Activated CD8-positive, alpha-beta memory T cell treated with anti-CD3 and anti-CD28 coated beads, Interleukin-2, amount 10 ng/mL, durations not matched to agents 7 days and 5 days (primary cell): ENCODE measurements at places on chromosomes 4 and X. TPM values are rescaled to one million over a fixed set of nuclear protein-coding genes. Genes with fewer than 3 reads are reported as not detected.

GRCh38 chr4:180134091-180134866, 2108.9 kb upstream of the TENM3 start:
- no peak overlapping the region for H3K27ac ChIP-seq
- H3K27me3 ChIP-seq: no peaks in the 10 kb centered on the region
- no peaks in the 10 kb centered on the region for H3K4me1 ChIP-seq
- no peak overlapping the region for H3K4me3 ChIP-seq
- no peaks in the 10 kb centered on the region for H3K36me3 ChIP-seq

DNA sequence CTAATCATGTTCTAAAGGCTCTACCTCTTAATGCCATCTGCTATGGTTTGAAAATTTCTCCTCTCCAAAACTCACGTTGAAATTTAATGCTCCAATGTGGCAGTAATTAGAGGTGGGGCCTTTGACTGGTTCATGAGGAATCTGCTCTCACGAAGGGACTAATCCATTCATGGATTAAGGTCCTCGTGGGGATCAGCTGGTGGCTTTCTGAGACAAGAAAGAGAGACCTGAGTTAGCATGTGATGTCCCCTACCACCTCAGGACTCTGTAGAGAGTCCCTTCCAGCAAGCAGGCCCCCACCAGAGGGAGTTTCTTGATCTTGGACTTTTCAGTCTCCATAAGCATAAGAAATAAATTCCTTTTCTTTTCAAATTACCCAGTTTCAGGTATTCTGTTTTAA, 65.3 kb downstream of the WDFY3 start:
- no peak overlapping the region for H3K27ac ChIP-seq
- DNase-seq: no peak
- no peaks in the 10 kb centered on the region for H3K27me3 ChIP-seq
- H3K36me3 ChIP-seq: no peaks in the 10 kb centered on the region
- no peak overlapping the region for H3K4me3 ChIP-seq
- no peaks in the 10 kb centered on the region for H3K4me1 ChIP-seq

DNA sequence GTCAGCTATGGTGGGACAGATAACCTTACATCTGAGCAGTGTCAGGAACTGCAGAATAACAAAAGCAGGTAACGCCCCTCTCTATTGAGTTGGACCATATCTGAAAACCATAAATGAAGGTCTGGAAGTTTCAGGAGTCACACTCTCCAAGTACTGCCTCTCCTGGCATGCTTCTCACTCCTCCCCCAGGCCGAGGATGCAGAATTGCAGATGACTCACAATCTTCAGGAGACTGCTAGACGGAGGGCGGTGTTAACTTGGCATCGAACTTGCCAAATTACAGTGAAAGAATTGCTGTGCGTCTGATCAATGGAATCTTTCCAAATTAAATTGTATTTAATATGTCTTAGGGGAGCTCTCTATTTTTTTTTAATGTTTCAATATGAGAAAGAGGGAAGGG, 67.1 kb upstream of the TRIM2 start:
- H3K27ac ChIP-seq: no peak overlapping the region
- no peaks in the 10 kb centered on the region for H3K36me3 ChIP-seq
- H3K27me3 ChIP-seq: peaks cover 50% of the 10 kb centered on the region

GRCh38 chr4:38062776-38063097, 102.5 kb downstream of the PTTG2 start:
- H3K36me3 ChIP-seq: peaks cover 11% of the 10 kb centered on the region
- no peak overlapping the region for H3K27ac ChIP-seq
- H3K4me3 ChIP-seq: no peak overlapping the region
- no peak for DNase-seq

GRCh38 chr4:144740316-144740715, 94.4 kb downstream of the HHIP start:
- H3K27ac ChIP-seq: no peak overlapping the region
- H3K4me3 ChIP-seq: no peak overlapping the region
- H3K36me3 ChIP-seq: no peaks in the 10 kb centered on the region
- no peak for DNase-seq
- H3K4me1 ChIP-seq: no peaks in the 10 kb centered on the region
- H3K27me3 ChIP-seq: no peaks in the 10 kb centered on the region

DNA sequence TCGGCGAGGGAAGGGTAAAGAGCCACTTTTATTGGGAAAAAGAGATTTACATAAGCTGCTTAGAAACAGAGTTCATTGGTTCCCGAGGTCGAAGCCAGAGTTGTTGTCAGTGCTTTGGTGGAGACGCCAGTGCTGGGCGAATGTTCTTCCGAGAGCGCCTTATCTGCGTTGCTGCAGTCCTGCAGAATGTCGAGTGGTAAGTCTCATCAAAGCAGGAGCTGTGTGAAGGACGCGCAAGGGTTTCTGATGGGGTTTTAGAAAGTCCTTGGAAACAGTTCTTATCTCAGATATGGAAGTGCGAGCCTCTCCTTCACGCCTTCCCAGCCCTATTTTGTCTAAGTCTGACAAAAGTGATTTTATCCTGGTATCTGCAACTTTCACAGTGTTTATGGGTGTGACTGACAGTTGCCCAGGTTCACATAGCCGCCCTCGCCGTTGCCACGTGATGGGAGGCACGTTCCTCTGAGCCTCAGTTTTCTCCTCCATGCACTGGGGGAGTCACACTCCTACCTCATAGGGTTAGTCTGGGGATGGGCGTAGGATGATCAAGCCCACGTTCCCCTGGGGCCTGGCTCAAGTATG, 47.3 kb upstream of the NSG1 start:
- H3K36me3 ChIP-seq: no peaks in the 10 kb centered on the region
- H3K4me1 ChIP-seq: peaks cover 3% of the 10 kb centered on the region
- no peak overlapping the region for H3K27ac ChIP-seq
- H3K4me3 ChIP-seq: no peak overlapping the region
- no peaks in the 10 kb centered on the region for H3K27me3 ChIP-seq
- DNase-seq: no peak

DNA sequence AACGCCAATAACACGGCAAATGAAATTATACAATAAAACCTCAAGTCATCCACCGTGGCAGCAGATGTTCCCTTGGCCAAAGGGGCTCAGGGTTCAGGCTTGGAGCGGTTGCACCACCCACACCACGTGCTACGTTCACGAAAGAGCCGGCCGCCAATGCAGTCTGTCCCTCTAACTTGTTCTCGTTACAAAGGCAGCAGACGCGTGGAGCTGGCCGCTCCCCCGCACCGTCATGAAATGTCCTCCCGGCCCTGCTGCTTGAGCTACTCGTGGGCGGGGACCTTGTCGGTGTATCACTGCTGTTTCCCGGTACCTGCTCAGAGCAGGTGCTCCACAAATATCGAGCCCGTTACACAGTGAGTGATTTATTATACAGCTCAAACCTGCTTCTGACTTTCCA, 36.4 kb upstream of the MAN2B2 start:
- no peak overlapping the region for H3K4me3 ChIP-seq
- no peak overlapping the region for H3K27ac ChIP-seq
- peaks cover 3% of the 10 kb centered on the region for H3K27me3 ChIP-seq
- no peak for DNase-seq
- no peaks in the 10 kb centered on the region for H3K4me1 ChIP-seq

DNA sequence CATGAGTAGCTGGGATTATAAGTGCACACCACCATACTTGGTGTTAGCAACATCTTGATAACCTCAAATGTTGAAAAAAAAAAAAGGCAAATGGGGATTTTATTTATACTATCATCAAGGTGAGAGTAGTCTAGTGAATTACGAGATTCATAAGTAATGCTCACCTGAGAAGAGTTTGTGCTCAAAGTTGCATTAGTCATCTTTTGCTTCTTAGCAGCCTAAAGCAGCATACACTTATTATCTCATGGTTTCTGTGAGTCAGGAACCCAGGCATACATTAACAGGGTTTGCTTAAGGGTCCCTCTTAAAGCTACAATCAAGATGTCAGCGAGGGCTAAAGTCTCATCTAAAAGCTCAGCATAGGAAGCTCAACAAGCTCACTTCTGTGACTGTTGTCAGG, 8.2 kb upstream of the EXOSC9 start:
- no peak overlapping the region for H3K27ac ChIP-seq
- peaks cover 14% of the 10 kb centered on the region for H3K27me3 ChIP-seq
- H3K4me1 ChIP-seq: peaks cover 33% of the 10 kb centered on the region

- no peaks in the 10 kb centered on the region for H3K36me3 ChIP-seq
- H3K4me1 ChIP-seq: no peaks in the 10 kb centered on the region
- no peak overlapping the region for H3K4me3 ChIP-seq
- no peaks in the 10 kb centered on the region for H3K27me3 ChIP-seq
Measured at GRCh38 chr4:171448919-171449481, 364.2 kb upstream of the GALNTL6 start.

DNA sequence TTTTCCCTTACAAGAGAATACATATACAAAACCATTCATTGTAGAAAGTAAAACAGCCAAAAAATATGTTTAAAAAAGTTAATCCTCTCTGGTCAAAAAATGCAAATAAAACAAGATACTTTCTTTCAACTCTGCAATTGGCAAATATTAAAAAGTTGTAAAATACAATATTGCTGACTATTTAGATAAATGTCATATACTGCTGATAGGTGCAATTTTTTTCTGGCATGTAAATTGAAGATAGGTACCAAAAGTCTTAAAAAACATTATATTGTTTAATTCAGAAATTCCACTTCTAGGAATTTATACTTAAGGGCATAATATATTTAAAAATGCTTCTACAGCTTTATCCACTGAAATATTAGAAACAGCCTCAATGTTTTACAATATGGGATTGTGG, 66.4 kb upstream of the TLL1 start:
- DNase-seq: no peak
- H3K4me3 ChIP-seq: no peak overlapping the region
- no peaks in the 10 kb centered on the region for H3K27me3 ChIP-seq
- H3K36me3 ChIP-seq: no peaks in the 10 kb centered on the region
- H3K4me1 ChIP-seq: no peaks in the 10 kb centered on the region

- H3K4me1 ChIP-seq: no peaks in the 10 kb centered on the region
- H3K4me3 ChIP-seq: no peak overlapping the region
- DNase-seq: no peak
- peaks cover 15% of the 10 kb centered on the region for H3K27me3 ChIP-seq
- peaks cover 1% of the 10 kb centered on the region for H3K36me3 ChIP-seq
Measured at GRCh38 chrX:644304-645281, 14.0 kb downstream of the SHOX start.

DNA sequence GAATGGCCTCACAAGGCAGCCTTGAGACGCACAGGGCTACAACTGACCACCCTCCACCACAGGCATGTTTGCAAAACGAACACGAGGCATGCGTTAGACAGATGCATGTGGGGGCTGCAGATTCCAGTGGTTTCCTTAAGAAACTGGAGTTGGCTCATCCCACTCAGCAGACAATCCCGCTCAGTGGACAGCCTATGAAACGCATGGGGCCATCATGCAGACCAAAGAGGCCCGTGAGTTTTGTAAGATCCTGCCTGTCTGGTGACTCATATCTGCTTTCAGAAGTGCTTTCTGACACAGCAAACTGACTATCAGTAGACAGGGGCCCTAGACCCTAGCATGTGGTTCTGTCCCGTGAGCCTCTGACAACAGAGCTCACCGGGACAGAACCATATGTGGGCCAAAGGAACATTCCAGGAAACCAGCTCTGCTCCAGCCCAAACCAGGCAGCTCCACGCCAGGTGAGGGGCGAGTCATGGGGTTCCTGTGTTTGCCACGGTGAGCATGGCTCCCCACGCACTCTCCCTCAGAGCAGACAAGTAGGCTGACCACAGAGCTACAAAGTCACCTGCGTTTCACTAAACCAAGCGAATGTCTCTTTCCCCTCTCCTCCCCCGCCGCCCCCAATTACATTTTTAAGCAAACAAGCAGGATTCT, 74.4 kb downstream of the MTMR1 start:
- H3K27me3 ChIP-seq: no peaks in the 10 kb centered on the region
- H3K4me3 ChIP-seq: no peak overlapping the region
- DNase-seq: no peak
- peaks cover 5% of the 10 kb centered on the region for H3K4me1 ChIP-seq
- H3K27ac ChIP-seq: no peak overlapping the region

ARHGEF9 gene
- total RNA-seq: 54.1 TPM

GRCh38 chr4:1464581-1465171, 58.4 kb upstream of the NKX1-1 start:
- H3K4me1 ChIP-seq: no peaks in the 10 kb centered on the region
- H3K36me3 ChIP-seq: peaks cover 2% of the 10 kb centered on the region
- no peaks in the 10 kb centered on the region for H3K27me3 ChIP-seq

DNA sequence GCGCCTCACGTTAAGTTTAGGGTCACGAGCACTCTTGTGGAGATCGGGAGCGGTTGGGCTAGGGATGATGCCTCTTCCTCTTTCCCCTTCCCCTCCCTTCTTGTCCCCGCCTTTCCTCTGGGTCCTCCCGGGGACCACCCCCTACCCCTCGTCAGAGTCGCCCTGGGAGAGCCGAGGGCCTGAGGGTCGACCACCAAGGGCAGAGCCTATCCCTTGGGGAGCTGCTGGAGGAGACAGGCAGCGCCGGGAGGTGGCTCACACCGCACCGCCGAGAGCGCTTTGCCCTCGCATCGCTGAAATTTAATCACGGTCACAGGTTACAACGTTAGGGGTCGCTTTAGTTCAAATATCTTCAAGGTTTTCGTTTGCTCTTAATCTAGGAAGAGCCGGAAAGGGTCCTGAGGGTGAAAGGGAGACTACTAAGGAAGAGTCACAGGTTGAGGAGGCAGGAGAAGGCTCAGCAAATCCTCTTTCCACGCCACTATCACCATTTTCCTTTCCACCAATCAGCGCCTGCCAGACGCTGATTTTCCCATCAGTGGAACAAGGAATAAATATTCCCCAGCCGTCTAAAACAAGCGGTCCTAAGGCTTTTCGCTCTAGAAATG, 528 bp upstream of the SNCA start:
- peak overlapping the region; percentile 66 for H3K4me3 ChIP-seq
- H3K27ac ChIP-seq: no peak overlapping the region
- peaks cover 21% of the 10 kb centered on the region for H3K4me1 ChIP-seq

ARR3 gene
- not detected for total RNA-seq

DNA sequence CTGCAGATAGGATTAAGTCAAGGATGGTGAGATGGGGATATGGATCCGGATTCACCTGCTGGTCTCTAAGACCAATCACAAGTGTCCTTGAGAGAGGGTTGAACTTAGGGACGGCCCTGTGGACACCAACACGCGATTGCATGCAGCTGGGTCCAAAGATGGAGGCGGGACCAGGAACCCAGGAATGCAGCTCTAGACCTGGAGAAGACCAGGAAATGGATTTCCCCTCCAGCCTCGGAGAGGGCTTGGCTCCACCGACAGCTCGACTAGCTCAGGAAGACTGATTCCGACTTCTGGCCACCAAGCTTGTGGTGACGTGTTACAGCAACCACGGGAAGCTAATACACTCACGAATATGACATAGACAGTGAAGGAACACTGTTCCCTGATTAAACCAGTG, 4.7 kb downstream of the C4orf50 start:
- no peaks in the 10 kb centered on the region for H3K36me3 ChIP-seq
- H3K4me1 ChIP-seq: peaks cover 5% of the 10 kb centered on the region
- H3K4me3 ChIP-seq: no peak overlapping the region

- no peaks in the 10 kb centered on the region for H3K36me3 ChIP-seq
- H3K4me1 ChIP-seq: no peaks in the 10 kb centered on the region
- H3K27ac ChIP-seq: no peak overlapping the region
- H3K4me3 ChIP-seq: no peak overlapping the region
- H3K27me3 ChIP-seq: no peaks in the 10 kb centered on the region
Measured at GRCh38 chr4:183380901-183381300, 58.7 kb upstream of the CLDN24 start.

PCSK1N gene
- 0.21 TPM for total RNA-seq
